CD8-positive, alpha-beta memory T cell (primary cell): ENCODE measurements at places on chromosomes 1 and 21. TPM values are rescaled to one million over a fixed set of nuclear protein-coding genes. Genes with fewer than 3 reads are reported as not detected.

GRCh38 chr1:72915581-72915980 is 633.2 kb upstream of the NEGR1 start:
- DNase-seq, result no peak
- no peak overlapping the region for H3K4me3 ChIP-seq
- H3K27me3 ChIP-seq, result no peaks in the 10 kb centered on the region
- no peaks in the 10 kb centered on the region for H3K36me3 ChIP-seq
- H3K27ac ChIP-seq, result no peak overlapping the region
- H3K4me1 ChIP-seq, result no peaks in the 10 kb centered on the region

The NTMT2 gene
- total RNA-seq, result not detected

GRCh38 chr21:44716984-44717383 is 5.6 kb upstream of the TSPEAR start:
- no peaks in the 10 kb centered on the region for H3K36me3 ChIP-seq
- no peaks in the 10 kb centered on the region for H3K4me1 ChIP-seq
- H3K27me3 ChIP-seq, result peaks cover 18% of the 10 kb centered on the region
- H3K4me3 ChIP-seq, result no peak overlapping the region
- no peak overlapping the region for H3K27ac ChIP-seq
- no peak for DNase-seq

GRCh38 chr21:38289705-38290485 is 33.1 kb downstream of the KCNJ15 start:
- H3K36me3 ChIP-seq, result no peaks in the 10 kb centered on the region
- H3K4me1 ChIP-seq, result peaks cover 17% of the 10 kb centered on the region
- H3K27me3 ChIP-seq, result no peaks in the 10 kb centered on the region

GRCh38 chr1:32997381-32997891 is 32.8 kb upstream of the RNF19B start:
- no peak overlapping the region for H3K27ac ChIP-seq
- no peak overlapping the region for H3K4me3 ChIP-seq
- no peaks in the 10 kb centered on the region for H3K27me3 ChIP-seq
- DNase-seq, result no peak
- peaks cover 7% of the 10 kb centered on the region for H3K4me1 ChIP-seq

DNA sequence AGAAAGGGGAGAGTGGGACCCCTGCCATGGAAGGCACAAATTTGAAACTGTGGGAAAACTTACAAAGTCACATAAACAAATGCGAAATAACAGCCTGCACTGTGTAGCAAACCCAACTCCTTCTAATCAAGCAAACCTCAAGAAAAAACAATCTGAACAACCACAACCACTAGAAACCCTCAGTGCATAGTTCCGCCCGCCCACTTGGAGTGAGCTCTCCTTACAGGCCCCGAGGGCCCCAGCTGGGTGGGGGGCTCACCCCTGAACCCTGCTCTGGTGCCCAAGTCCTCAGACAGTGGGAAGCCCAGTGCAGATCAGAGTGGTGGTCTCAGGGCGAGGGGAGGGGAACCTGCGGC is 931 bp upstream of the MXRA8 start:
- peaks cover 11% of the 10 kb centered on the region for H3K4me1 ChIP-seq
- DNase-seq, result no peak
- H3K27ac ChIP-seq, result no peak overlapping the region
- no peaks in the 10 kb centered on the region for H3K36me3 ChIP-seq
- H3K4me3 ChIP-seq, result no peak overlapping the region

DNA sequence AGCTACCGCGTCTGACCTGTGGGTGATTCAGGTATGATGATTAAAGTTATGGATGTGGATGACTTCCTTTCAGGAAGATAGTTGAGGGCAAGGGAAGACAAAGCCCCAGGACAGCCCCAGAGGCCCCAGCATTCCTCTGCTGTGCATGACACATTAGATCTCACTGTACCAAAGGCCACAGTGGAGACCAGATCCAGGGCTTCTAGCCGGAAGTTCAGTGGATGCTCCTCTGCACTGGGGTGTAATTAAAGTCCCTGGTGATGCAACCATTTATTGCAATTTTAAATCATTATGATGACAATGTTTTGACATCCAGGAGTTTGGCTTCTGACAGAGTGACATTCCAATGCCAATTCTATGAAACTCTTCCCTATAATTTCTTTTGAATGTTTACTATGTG is 5.0 kb downstream of the C4BPA start:
- no peak overlapping the region for H3K27ac ChIP-seq
- no peak overlapping the region for H3K4me3 ChIP-seq
- DNase-seq, result no peak
- H3K36me3 ChIP-seq, result no peaks in the 10 kb centered on the region

DNA sequence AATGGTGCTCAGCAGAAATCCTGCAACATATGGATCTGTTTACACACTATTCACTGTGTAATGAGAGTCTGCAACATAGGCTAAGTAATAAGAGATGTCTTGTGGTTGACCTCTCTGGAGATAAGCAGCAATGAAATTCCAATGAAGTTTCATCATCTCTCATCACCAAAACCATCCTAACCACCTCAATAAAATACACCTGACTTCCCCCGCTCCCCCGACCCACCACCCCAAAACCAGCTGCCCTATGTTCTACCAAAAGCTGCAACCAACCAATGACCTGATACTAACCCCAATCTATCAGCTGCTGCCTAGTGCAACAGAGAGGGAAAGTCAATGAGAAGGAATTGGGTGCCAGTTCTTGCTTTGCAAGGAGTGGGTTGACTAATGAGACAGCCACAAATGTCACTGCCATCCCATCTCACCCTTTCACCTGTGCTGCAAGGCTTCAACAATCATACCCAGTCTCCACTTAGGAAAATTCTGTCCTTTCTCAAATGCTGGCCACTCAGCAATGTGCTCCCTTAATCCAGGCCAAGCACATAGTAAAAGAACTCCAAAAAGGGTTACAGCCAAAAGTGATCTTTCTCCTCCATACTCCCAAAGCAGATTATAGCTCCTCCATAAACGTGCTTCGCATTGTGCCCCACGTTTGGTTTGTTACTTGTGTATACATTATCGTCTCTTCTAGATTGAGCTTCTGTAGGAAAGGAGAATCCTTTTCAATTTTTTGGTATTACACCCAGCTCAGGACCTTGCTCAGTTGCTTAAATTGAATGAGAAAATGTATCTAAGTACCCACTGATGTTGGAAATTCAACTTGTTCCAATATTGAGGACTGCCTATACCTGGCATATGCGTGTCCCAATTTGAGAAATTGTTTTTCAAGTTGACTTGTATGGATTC is 29.0 kb downstream of the MRPL39 start:
- DNase-seq, result no peak
- no peak overlapping the region for H3K4me3 ChIP-seq
- H3K36me3 ChIP-seq, result no peaks in the 10 kb centered on the region
- H3K27ac ChIP-seq, result no peak overlapping the region
- no peaks in the 10 kb centered on the region for H3K27me3 ChIP-seq

The TGFB2 gene
- not detected for total RNA-seq
